ENCODE measurements at places on chromosomes 3 and 15.

- DNase-seq: no peak
Measured at GRCh38 chr3:186930143-186930640, at the start of gene ST6GAL1. TSS of gene ST6GAL1 (plus strand) at chr3:186930526. CDS start at chr3:187042704, 112,178 bp downstream.

- no peak for DNase-seq
Measured at GRCh38 chr3:55481744-55482495, 5.2 kb downstream of the WNT5A start.

GRCh38 chr3:141109751-141110150 lies 58.6 kb downstream of the SPSB4 start:
- no peak for DNase-seq

- DNase-seq: no peak
Measured at GRCh38 chr3:2244137-2244536, 145.5 kb downstream of the CNTN4 start.

DNA sequence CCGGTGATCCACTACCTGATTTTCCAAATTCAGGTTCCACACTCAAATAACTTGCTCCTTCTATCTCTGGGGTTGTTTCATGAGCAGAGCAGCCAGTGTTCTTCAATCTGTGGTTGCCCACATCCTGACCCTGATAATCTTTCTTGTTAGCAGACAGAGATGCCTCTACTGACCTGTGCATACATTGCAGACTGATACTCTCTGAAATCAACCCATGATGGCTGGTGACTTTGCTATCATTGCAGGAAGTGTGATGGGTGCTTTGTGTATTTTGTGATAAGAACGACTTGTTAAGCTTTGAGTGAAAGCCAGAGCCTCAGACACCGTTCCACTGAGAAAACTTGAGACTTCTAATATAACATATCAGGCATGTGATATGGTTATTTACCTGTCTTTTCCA lies 39.9 kb downstream of the GATM start:
- no peak for DNase-seq

DNA sequence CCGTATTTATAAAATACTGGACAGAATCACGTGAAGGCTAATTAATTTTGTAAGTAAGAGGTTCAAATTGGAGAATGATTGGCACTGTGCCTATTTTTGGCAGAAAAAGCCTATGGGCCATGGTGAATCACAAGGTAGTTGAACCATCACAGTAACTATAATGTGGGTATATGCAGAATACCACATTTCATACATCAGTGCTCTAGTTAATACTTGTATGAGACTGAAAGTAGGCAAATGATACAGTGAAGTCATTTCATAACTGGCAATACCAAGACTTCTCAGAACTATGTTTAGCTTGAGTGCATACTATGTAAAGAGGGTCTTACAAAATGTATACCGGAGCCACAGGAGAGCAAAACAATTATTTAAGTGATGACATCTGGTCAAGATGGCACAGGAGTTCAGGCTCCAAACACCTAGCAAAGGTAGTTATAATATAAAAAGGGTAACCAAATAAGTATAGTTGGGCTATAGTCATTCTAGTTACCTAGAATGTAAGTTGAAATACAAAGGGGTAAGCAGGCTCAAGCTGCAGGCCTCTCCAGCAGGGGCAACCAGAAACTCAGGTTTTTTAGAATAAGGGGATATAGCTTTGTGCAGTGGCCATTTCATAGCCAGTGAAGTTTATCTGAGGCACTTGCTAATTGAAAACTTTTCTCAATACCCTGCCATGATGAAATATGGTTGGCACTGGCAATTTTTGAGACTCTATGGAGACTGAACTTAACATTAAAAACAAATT lies 19.1 kb downstream of the GPR160 start:
- DNase-seq: no peak

- no peak for DNase-seq
Measured at GRCh38 chr3:156772588-156773206, 53.5 kb upstream of the LEKR1 start.

DNA sequence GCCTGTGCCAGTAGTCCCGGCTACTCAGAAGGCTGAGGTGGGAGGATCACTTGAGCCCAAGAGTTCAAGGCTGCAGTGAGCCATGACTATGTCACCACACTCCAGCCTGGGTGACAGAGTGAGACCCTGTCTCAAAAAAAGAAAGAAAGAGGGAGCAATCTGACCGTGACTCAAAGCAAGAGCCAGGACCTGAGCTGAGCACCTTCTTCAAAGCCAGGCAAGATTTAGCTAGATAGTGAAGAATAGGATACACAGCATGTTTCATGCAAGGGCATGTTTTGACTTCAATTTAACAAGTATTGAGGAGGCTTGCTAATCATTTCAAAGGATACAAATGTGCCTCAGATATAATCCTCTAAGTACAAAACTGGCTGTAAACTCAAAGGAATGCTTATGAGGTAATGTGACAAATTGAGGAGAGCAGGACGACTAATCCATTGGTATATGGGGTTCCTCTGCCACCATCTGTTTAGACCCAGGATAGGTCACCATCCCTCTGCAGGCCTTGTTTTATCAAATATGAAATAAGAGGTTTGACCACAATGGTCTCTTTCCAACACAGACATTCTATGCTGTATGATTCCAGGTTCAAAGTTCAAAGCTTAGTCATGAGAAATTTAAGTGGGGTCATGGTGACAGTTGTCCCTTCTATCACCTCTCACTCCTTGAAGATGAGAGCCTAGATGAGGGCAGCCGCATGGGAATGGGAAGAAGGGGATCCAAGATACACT lies 33.2 kb downstream of the RAB27A start:
- no peak for DNase-seq

DNA sequence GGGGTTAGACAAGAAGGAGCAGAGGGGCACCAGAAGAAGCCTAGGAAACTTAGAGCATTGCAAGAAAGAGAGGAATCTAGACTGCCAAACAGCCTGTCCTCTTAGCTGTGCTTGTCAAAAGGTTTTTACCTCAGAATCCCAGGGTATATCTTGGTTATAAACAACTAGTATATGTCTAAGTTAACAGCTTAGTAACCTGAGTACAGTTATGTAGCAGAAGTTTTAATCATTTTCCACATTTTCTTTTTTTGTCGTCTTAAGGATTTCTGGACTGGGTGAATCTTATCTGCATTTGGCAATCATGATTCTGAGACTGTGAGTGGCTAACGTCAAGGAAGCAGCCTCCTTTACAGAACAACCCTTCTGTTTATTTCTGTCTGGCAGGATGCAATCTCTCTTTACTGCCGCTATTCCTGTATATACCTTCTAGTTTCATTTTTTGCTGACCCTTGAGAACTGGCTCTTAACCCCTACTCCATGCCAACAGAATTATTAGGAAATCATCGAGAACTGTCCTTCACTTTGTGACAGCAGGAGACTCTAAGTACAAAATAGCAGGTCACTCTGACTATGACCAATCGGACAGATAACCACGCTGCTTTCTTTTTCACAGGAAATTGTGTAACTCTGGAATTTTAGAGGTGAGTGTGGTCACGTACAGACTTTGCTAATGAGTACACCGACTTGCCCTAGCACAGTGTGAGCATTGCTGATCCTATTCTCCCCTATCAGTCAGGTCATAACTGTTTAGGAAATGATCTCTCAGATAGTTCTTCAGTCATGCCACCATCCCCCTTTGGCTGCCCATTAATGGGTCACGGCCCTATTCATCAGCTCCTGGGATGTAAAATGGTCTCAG lies 3.3 kb upstream of the CP start:
- DNase-seq: no peak

DNA sequence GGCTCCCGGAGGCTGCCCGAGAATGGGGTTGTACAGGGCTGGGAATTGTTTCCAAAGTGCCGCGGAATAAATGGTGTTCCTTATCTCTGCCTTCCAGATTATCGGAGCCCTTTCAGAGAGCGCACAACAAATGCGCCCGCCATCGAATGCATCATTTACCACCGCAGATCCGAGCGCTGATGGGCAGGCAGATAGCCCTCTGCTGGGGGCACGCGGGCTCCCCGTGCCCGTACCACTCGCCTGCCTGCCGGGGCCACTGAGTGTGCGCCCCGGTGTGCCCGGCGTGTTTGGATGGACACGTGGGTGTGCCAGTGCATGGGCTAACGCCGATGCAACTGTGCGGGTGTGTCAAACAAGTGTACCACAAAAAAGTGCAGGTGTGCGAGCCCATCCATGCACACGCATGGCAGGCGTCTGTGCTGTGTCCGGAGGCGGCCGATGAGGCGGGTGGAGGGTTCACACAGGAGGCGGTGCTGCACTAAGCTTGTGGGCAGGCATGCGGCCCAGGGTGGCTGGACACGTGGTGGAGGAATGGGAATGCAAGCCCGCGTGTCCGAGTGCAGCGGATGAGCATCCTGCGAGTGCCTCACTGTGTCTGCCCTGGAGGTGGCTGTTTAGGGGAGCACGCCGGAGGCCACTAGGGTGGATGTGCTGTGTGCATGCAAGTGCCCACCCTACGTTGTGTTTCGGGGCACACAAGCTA lies 3.8 kb upstream of the GATA2 start:
- no peak for DNase-seq

GRCh38 chr3:102158080-102158740 lies 276.6 kb upstream of the ZPLD1 start:
- no peak for DNase-seq

DNA sequence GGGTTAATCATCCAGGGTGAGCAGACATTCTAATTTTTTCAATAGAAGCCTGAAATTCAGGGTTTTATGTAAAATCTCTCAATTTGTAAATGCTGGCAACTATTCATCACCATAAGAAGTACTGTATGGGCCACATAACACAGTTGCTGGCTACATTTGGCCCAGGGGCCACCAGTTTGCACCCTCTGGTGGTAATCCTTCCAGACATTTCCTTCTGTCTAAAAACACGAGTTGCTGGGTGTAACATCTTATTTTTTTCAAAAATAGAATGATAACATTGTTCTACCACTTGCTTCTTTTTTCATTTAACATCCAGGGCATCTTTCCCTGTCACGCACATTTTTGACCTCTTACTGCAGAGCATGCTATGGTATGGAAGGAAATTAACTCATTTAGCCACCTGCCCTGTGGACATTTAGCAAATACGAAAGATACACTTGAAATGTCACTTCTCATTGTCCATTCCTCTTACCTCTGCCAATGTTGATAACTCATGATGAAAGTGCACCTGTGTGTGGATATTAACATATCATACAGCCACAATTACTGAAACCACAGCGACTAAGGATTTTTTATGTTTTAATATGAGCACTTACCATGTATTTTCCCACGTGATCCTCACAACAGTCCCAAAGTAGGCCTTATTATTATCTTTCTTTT lies 117.5 kb upstream of the ARHGEF3 start:
- no peak for DNase-seq

DNA sequence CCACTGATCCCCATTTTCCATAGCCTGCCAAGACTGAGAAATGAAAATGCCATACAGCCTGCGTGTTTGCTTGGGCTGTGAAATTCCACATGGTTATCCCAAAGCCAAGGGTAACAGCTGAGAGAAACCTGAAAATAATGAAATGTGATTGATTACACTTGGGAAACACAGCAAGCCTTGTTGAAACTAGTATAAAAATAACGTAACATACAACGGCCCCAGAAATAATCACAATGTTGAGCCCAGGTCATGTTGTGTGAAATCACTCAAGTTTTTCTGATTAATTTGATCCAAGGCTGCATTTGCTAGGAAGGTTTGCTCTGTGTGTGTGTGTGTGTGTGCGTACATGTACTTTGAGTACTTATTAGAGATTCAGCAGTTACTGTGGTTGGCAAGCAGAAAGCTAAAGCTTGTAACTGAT lies 269.0 kb downstream of the OXSM start:
- no peak for DNase-seq

DNA sequence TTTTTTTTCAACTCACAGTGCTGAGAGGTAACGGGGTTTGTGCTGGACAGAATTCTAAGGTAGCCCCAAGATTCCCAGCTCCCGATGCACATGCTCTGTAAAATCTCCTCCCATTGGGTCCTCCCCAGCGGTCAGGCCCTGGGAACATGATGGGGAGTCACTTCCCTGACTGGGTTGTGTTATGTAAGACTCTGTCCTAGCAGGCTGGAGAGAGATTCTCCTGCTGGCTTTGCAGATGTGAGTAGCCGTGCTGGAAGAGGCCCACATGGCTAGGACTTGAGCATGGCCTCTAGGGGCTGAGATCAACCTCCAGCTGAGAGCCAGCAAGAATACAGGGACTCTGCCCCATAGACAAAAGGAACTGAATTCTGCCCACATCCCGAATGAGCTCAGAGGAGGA lies 83.7 kb upstream of the OXTR start:
- DNase-seq: no peak

- DNase-seq: no peak
Measured at GRCh38 chr3:135567223-135567622, 398.3 kb upstream of the PPP2R3A start.

GRCh38 chr3:112585782-112586181 lies 23.9 kb downstream of the SLC35A5 start:
- no peak for DNase-seq

Measured in keratinocyte (primary cell).